ENCODE measurements at places on chromosomes 4 and X.
A peak's percentile ranks its signal among the peaks of the same experiment; 100 is the strongest.

- DNase-seq = no peak
These were observed 149.7 kb downstream of the RRAGB start for GRCh38 chrX:55867181-55867651.

DNA sequence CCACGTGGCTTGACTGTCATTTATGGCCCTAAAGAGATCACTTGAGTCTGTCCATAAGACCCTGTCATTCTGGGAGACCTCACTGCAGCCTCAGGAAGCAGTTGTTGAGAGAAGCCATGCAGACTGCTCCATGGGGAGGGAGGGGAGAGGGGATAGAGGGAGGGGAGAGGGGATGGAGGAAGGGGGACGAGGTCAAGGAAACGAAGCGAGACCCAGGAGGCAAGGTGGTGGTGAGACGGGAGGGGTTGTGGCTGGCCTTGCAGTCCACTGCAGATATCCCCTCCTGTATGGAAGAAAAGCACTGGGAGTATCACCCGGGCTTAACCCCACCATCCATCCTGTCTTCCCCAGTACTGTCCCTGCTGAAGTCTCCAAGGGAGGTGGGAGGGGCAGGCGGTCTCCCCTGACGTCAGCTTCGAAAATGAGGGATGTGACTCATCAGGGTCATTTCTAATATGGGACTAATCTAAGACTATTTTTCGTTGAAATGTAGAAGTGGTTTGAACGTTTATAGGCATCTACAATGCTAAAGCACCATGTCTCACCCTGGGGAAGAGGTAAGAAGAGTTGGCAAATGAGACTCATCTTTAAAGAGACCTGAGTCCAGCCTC is 5.6 kb downstream of the TMEM255A start:
- no peak for DNase-seq

- no peak for DNase-seq
These were observed 116.7 kb downstream of the NYX start for GRCh38 chrX:41563876-41564275.

DNA sequence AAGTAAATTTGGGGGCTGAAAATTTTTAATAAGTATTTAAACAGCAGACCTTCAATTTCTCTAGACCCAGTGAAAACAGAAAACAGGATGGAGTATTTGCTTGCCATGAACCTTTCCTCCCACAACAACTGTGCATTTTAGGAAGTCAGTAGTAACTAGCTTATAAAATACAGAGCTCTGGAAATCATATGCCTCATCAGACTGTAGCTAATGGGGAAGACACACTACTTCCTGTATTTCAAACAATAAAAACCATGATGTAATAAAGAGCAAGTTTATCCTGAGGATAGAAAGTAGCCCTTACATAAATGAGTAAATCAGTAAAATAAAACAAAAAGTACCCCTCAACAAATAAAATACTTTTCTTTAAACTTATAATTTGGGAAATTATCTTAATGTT is 280.1 kb upstream of the ZFP42 start:
- no peak for DNase-seq

- DNase-seq = no peak
These were observed 547.4 kb upstream of the ACTRT1 start for GRCh38 chrX:128599632-128600031.

GRCh38 chrX:50470103-50471031 is at the start of gene DGKK:
DGKK (minus strand) TSS chrX:50470825; CDS start chrX:50470678, 147 bp downstream.
- DNase-seq = peak; percentile 72

DNA sequence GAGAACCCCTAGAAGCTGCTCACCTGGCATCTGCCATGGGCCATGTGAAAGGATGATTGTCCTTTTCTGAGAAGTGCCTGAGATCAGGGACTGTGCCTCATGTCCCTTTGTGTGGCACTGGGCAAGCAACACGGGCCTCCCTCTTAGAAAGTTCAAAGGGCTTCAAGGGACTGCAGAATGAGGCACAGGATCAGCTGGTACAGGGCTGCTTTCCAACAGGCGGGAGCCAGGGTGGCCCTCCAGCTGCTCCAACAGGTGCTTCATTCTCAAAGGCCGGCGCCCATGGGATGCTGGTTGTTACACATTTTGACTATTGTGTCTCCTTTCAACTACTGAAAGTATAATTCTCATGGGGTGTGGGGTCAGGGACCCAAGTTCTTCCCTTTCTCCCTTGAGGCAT is 114.7 kb downstream of the ENPP6 start:
- DNase-seq = no peak

DNA sequence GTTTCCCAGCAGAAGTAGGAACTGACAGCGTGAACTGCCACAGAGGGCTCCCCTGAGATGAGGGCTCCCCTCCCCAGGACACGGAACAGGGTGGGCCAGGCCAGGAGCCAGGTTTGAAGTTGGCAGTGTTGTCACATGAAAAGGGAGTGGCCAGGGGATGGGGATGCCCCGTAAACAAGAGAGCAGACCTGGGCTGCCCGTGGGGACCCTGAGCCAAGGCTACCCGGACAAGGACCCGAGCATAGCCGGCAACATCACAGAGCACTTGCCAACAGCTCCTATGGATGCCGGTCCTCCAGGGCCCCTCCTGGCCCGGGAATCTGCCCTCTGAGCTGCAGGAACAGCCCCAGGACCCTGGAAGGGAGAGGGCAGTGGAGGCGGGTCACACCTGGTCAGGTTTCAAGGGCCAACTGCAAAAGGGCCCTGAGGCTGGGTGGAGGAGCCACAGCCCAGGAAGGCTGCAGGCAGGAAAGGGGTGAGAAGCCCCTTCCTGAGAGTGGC is 102.1 kb downstream of the CPZ start:
- DNase-seq = peak; percentile 7

GRCh38 chrX:22922961-22923360 is 76.8 kb upstream of the DDX53 start:
- DNase-seq = no peak

DNA sequence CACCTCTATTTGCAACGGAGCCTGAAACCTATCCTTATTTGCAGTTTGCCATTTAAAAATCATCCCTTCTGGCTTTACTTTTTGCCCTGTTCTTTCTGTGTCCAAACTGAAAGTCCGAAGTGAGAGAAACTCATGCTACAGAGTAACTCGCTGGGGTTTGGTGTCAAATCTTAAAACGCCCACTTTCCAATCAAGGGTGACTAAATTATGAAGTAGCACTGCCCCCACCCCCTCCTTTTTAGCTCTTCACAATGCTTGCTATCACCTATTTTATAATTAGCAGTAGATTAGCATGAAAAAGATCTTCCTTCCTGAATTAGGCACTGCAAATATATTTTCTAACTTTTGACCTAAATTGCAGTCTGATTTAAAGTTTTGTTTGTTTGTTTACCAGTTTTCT is 52.5 kb downstream of the VGLL1 start:
- no peak for DNase-seq

DNA sequence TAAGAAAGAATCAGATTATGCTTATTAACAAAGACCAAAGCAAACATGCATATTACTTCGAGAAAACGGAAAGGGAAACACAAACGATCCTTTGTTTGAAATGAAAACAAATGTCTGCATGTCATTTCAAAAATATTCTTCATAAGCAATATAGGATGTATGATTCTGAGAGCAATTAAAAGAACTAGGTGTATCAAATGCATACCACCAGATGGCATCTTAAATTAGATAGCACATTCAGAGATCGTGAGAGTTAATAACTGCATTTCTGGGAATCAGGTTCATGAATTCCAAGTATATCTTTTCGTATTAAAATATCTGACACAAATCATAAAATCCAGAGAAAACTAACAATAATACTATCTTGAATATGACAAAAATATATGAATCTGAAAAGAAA is 159.5 kb downstream of the PPP3CA start:
- DNase-seq = no peak

DNA sequence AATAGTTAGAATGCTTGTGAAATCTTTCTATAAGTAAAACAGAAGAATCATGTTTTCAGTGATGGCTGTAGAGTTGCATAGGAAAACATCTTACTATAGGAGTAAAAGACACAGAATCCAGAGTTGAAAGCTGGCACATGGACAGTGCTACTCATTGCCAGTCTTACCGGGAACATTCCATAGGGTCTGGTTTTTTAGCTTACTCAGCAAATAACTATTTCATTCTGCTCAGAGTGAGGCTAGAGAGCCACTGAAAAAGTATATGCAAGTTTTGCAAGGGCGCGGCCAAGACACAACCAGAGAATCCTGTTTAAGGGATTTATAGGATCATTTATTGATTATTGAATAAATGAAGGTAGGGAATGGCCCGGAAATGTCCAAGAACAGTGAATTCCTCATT is 60.3 kb downstream of the MTHFD2L start:
- no peak for DNase-seq

DNA sequence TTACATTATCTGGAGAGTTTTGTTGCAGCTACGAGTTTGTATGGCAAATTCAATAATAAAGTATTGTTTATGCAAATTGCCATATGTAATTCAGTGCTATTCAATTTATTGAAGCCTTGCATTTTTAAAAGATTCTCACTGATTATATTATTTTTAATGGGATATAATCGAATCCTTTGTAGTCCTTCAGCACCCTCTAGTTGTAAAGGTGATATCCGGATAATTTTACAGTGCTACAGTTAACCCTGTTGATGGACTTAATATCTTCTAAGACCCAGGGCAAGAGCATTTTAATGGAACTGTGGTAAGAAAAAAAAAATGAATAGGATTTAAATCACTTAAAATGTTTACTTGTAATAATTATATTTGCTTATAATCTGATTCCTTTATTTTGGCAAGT is 48.5 kb upstream of the GRIA2 start:
- DNase-seq = no peak

DNA sequence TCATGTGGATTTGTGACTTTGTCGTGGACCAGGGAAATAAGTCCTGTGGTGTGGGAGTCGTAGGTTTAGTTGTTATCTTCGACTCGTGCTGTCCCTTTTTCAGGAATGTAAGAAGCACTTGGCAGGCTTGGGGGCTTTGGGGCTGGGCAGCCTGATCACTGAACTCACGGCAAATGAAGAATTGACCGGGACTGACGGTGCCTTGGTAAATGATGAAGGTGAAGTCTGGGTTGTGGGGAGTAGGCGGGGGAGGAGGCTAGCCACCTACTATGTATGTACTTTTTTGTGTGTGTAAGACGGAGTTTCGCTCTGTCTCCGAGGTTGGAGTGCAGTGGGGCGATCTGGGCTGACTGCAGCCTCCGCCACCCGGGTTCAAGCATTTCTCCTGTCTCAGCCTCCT is 1.2 kb downstream of the TAF1 start:
- DNase-seq = no peak

- peak; percentile 47 for DNase-seq
These were observed 47.0 kb upstream of the MID1IP1 start for GRCh38 chrX:38754102-38754790.

GRCh38 chr4:174490451-174490961 is 31.8 kb downstream of the HPGD start:
- DNase-seq = no peak

DNA sequence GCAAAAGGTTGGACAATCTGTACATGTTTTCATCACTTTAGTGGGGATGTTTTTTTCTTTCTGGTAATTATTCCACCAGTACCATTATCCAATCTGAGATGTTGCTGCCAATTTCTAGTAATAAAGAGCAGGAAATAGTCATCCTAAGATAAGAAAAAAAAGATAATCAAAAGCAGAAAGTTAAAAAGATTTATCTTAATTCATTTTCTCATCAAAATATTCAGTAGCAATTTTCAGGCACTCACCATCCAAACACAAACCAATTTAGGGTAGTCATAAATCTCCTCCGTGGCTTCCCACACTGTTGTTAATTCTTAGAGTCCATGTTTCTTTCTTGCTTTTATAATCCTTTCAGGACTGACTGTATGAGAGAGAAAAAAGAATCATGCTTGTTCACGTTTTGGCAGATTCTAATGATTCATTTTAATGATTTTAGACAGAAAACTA is 263.7 kb upstream of the UGT8 start:
- peak; percentile 9 for DNase-seq

DNA sequence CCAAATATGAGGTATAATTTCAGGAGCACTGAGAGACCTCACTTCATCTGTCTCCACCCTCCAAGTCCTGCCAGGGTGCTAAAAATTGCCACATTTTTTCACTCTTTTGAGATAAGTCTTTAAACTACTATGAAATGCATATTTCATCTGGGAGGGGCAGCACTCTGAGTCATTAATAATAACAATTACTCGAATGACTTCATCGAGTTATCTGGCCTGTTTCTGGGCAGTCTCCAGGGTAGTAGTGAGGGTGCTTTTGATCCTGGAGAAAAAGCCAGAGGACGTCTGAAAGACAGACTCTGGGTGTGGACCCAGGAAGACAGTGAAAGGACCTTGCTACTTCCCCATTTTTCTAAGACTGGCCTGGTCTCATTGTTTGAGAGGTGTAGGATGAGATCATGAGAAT is 42.3 kb upstream of the SRD5A3 start:
- DNase-seq = no peak

DNA sequence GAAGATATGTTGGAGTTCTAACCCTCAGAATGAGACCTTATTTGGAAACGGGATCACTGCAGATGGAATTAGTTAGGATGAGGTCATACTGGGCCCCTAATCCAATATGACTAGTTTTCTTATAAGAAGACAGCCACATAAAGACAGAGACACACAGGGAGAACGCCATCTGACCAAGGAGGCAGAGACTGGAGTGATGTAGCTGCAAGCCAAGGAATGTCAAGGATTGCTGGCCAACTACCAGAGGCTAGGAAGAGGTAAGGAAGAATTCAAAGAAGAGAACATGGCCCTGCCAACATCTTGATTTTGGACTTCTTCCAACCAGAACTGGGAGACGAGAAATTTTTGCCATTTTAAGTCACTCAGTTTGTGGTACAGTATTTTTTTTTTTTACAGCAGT is 152.8 kb upstream of the DIPK2B start:
- no peak for DNase-seq

- DNase-seq = no peak
These were observed 105.9 kb downstream of the COL4A6 start for GRCh38 chrX:108332281-108332680.

- DNase-seq = no peak
These were observed 204.9 kb upstream of the MAGEB2 start for GRCh38 chrX:30010471-30010870.

- peak; percentile 15 for DNase-seq
These were observed 6.6 kb downstream of the NKX1-1 start for GRCh38 chr4:1399508-1400190.

DNA sequence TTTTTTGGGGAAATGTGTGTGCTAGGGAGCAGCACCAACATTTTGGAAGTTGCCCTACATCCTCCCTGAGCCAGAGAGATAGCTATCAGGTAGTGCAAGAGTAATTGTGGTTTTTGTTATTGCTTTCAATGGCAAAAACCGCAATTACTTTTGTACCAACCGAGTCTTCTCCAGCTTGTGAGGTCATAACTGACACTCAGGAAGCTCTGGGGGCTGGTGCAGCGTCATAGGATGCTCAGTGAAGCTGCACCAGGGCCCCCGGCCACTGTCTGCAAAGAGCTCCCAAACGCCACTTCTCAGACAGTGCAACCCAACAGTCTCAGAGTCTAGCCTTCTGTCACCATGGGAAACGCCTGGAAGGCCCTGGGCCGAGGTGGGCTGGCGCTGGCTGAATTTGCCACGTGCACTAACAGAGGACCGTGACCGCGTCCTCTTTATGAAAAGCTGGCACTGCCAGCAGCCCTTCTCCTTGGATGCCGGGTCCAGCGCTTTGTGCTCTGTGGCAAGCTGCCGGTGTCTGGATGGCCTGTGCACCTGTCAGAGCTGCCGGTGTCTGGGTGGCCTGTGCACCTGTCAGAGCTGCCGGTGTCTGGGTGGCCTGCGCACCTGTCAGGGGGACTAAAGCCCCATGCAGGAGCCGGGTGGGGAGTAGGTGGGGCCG is 19.4 kb downstream of the SH3TC1 start:
- DNase-seq = no peak

- DNase-seq = no peak
These were observed 4.2 kb upstream of the JCHAIN start for GRCh38 chr4:70670332-70671014.

All from SK-N-SH (cell line).